ENCODE measurements at places on chromosomes 5 and 9. TPM values are rescaled to one million over a fixed set of nuclear protein-coding genes. Genes with fewer than 3 reads are reported as not detected.

GRCh38 chr9:80552931-80553330 lies 981.2 kb downstream of the TLE4 start:
- no peak for DNase-seq

DNA sequence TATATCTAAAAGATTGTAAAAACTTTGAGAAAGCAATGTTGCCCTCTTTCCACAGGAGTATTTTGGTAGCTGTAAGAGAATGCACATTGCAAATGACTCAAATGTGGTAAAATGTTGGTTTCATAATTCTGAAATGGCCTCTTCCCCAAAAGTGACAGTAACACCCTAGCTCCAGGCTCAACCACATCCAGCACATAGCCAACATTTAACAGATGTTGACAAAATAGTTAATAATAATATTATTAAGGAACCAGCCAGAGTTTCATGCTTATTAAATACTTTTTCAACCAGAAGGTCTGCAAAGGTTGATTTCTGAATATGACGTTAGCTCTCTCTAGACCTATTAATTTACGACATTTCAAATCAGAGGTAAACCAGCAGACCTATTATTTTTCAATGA lies 1.3 kb downstream of the ANXA1 start:
- DNase-seq, result no peak

- no peak for DNase-seq
Observed at GRCh38 chr9:110954822-110955291, 83.4 kb downstream of the LPAR1 start.

GRCh38 chr9:27712806-27713205 lies 139.5 kb upstream of the C9orf72 start:
- no peak for DNase-seq

DNA sequence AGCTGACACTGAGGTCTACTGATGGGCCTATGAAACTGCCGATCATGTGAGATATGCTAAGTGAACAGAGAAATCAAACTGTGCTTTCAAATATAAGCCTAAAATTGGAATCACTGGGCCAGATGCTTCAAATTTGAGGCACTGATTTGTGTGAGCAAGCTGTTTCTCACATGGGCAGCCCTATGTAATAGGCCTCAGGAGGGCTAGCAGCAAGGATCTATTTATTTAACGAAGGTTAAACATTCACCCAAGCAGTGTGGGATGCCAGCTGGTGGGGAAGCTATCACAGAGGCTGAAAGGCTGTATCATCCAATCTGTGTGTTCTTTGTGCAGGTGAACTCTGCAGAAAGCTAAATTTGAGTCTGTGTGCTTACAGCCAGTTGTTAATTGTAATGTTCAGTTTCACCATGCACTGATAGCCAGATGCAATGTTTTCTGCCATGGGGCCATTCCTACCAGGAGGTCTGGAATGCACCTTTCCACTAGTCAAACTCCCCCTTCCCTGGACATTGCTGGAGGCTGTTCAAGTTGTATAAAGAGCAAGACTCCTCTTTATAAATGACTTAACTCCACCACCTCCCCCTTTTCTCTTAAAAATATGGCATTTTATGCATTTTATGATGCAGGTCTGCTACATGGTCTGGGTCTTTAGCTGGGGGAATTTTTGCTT lies 228.9 kb downstream of the SH3GL2 start:
- DNase-seq, result no peak

DNA sequence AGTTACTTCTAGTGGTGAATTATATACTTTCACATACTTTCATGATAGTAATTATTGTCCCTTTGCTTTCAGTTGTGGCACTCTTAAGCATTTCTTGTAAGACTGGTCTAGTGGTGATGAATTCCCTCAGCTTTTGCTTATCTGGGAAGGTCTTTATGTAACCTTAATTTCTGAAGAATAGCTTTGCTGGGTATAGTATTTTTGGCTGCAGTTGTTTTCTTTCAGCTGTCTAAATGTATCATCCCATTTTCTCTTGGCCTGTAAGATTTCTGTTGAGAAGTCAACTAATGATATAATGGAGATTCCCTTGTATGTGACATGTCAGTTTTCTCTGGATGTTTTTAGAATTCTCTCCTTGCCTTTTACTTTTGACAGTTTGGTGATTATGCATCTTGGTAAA lies 41.0 kb downstream of the TMEM38B start:
- DNase-seq, result no peak

DNA sequence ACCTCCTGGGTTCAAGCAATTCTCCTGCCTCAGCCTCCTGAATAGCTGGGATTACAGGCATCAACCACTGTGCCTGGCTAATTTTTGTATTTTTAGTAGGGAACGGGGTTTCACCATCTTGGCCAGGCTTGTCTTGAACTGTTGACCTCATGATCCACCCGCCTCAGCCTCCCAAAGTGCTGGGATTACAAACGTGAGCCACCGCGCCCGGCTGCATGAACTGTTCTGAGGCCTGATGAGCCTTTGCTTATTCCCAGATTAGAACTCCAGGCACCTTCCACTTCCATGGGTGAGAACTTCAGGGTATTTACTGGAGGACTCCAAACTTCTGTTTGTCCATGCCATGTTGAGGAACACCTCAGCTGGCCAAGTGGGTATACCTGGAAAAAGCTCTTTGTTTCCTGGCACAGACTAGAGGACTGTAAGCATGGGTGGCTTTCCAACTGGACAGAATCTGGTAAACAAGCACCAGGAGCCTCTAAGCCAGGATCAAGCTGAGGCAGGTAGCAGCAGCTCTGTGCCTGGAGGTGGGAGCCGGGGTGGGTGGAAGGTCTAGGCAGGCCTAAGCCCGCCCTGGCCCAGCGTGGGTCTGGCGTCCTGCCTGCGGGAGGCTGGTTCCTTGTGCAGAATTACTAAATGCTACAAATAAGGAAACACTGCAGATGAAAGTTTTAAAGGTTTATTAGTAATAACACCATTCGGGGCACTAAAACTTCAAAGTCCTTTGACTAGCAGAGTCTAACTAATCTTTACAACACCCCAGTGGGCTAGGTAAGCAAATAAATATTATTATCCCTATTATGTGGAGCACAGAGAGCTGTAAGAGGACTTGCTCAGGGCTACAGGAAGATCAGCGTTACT lies 78.4 kb downstream of the SEMA5A start:
- DNase-seq, result peak; percentile 74

GRCh38 chr5:52603778-52604554 lies 183.8 kb upstream of the ITGA1 start:
- DNase-seq, result no peak

Gene TPPP
- total RNA-seq, result 17.3 TPM

Gene TAF11L13
- not detected for total RNA-seq

GRCh38 chr9:128396970-128397613 lies 23.6 kb upstream of the CERCAM start:
- DNase-seq, result no peak

DNA sequence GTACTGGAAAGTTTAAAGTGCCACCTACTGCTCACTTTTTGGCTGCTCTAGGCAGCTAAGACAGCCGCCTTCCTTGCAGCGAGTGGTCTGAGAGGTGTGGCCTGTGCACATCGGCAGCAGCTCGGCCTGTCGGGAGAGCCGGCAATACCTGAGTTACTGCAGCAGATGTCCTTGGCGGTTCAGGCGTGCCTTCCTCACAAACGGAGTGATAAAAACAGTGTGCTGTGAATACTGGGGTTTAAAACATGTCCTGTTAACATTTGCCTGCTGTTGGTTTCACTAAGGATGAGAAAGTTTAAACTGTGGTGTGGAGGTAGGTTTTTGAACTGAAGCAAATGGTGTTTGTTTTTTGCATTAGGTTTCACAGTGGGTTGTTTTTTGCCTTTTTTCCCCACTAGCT lies 12.9 kb downstream of the TRAF2 start:
- no peak for DNase-seq

DNA sequence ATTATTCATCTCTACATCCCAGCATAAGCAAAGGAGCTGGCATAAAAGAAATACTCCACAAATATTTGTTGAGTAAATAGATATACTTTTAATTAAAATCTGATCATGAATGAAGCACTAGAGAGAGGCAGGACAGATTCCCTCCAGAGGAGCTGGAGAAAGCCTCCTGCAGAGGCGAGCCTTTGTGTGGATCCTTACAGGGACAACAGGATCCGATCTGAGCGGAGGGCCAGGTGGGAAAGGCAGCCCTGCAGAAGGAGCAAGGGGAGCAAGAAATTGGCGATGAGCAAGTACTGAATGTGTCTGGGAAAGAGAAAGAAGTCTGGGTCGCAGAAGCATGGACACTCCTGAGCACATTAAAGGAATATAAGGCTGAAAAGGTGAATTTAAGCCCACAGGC lies 69.4 kb downstream of the EBF1 start:
- no peak for DNase-seq

Gene PFDN1
- total RNA-seq, result 78.6 TPM

Gene FRMD3
- total RNA-seq, result 3.9 TPM

Gene GCNT4
- 2.6 TPM for total RNA-seq

Gene SPATA31D4
- total RNA-seq, result not detected

Gene ADAMTSL2
- 1.5 TPM for total RNA-seq

Gene TMEM215
- total RNA-seq, result not detected

DNA sequence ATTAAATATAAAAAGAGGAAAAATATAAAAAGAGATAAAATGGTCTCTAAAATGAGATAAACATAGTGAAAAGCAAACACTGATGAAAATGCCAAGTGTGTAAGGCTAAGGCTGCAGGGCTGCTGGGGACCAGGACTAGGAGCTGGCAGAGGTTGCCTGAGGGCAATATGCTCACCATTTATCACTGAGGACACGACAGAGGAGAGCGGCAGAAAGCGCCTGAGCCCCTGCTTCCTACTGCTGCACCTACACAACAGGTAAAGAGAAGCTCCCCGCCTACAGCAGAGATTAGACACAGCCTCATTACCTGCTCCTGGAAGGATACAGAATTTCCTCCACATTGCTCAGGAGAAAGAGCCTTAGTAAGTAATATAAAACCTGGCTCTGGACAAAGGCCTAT lies 70.7 kb upstream of the PPP1R2B start:
- DNase-seq, result no peak

- DNase-seq, result no peak
Observed at GRCh38 chr5:112534611-112535255, 115.7 kb upstream of the EPB41L4A start.
